EH (cell line): ENCODE measurements at places on chromosomes 1 and 21.
A peak's percentile ranks its signal among the peaks of the same experiment; 100 is the strongest.

GRCh38 chr21:20013851-20014250, 984.4 kb upstream of the NCAM2 start:
- DNase-seq: no peak

DNA sequence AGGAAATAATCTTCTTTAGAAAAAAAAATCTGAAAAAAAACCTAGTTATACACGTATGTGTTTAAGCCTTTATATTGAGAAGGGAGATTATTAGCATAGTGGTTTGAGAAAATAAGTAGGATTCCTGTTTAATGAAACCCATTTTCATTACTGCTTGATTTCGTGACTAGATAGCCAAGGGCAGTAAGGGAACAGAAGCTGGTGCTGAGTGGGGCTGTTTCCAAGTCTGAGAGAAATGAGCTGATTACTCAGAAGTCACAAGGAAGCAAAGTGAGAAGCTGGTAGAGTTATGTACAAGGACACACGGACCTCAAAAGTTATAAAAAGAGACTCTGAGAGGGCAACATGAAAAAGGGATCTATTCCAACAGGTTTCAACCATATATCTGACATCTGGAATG, 256.5 kb downstream of the TTLL7 start:
- DNase-seq: peak; percentile 36

DNA sequence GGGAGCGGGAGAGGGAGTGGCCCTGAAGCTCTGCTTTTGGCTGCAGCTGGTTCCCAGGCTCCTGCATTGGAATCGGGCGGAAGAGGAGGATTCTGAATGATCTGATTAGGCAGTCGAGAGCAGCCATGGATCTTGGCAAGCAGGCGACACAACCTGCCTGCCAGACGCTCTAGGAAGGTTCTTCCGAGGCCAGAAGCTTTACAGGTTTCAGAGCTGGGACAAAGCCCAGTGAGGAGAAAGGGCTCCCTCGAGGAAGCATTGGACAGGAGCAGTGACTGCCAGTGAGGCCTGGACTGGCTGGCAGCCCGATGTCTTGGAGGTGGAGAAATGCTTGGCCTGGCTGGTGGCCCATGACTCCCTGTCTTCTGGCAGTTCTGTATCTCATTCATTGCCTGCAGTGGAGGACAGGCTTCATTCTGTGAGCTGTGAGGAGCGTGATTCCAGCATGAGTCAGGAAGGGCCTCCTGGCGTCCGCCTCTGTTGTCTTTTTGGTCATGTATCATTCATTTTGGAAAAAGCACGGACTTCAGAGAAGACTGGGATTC, 132.7 kb upstream of the IPO9 start:
- DNase-seq: peak; percentile 99

- DNase-seq: no peak
These were observed 71.1 kb upstream of the AKT3 start for GRCh38 chr1:243921111-243921510.

DNA sequence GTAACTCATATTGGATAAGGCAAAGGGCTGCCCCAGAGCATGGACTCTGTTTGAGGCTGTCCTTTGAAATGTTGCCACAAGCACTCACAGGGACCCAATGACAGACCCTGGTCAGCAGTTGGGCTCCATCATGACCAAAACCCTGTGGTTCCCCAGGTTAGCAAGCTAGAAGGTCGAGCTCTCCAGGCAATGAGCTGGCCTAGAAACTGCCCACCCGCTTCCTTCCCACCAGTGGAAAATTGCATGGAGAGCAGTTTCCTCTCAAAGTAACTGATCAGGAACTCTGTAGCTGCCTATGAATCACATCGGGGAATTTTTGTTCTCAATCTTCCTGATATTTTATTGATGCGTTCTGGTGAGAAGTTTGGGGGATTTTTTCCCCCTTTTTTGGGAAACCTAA, 52.8 kb downstream of the FHAD1 start:
- no peak for DNase-seq
